ENCODE measurements at places on chromosomes 1 and 21.

GRCh38 chr1:24643363-24644099, 429 bp downstream of the SRRM1 start:
- no peak for DNase-seq

DNA sequence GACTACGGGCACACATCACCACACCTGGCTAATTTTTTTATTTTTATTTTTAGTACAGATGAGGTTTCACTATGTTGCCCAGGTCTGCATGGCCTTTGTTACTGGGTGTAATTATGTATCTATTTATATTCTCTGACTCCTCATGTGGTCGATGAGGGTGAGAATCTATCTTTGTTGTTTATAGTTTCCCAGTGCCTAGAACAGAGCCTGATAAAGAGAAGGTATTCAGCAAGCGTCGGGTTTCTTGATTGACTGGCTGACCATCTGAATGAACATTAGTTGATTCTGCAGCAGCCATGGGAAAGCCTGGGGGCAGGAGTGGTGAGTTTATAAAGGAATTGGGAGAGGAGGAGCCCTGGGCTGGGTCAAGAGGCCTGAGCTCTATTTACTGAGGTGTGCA, 28.5 kb downstream of the SERINC2 start:
- no peak for DNase-seq

DNA sequence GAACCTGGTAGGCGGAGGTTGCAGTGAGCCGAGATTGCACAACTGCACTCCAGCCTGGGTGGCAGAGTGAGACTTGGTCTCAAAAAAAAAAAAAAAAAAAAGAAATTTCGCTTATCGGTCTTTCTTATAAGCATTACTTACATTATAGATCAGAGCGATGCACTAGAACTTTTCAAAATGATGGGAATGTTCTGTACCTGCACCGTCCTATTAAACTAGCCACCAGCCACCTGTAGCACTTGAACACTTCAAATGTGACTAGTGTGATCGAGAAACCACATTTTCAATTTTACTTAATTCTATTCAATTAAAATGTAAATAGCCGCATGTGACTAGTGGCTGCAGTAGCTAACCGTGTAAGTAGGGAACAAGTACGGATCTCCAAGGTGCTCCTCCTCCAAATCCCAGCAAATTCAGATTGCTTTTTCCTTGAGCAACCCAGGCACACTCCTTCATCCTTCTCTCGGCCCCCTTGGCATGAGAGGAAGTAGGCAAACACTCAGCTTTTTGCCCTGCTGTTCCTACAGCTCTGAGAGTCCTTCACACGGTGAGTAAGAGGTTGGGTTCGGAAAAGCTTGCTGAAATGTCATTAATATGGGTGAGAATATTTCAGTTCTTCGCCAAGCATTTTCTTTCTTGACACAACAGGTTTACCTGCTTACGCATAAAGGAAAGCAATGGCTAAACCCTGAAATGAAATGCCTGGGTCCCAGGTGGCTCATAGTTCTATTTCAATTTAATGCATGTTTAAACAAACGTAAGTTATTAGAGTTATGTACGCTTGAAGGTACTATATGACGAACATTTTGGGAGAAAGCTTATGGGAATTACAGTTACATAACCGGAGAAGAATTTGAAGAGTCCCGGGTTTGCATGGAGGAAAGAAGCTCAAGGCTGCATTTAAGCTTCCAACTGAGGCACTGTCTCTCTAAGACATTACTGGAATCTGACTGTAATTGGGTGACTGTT, 69.5 kb upstream of the HUNK start:
- DNase-seq, result no peak

GRCh38 chr1:229862017-229862774, 204.8 kb upstream of the GALNT2 start:
- DNase-seq, result no peak

DNA sequence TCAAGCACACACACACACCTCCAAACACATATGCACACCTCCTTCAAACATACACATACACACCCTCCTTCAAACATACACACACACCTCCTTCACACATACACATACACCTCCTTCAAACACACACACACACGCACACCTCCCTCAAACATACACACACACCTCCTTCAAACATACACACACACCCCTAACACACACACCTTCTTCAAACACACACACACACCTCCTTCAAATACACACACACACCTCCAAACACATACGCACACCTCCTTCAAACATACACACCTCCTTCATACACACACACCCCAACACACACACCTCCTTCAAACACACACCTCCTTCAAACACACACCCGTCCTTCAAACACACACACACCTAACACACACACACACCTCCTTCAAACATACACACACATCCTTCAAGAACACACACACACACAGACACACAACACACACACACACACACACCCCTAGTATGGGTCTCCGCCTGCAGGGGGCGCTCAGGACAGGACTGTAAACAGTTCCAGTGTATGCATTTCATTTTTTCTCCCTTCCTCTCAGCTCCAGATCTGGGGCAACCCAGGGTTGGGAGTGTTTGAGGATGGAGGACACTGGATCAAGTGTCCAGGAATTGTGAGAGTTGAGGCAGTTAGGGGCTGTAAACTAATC, 12.1 kb downstream of the LGR6 start:
- DNase-seq, result no peak

GRCh38 chr1:192805832-192806323, 3.0 kb upstream of the RGS2 start:
- DNase-seq, result no peak

GRCh38 chr1:19650416-19651140, 6.5 kb downstream of the NBL1 start:
- DNase-seq, result no peak

- no peak for DNase-seq
Observed at GRCh38 chr1:41347276-41347675, 14.0 kb upstream of the FOXO6 start.

GRCh38 chr1:115172270-115172669, 83.0 kb upstream of the TSPAN2 start:
- DNase-seq, result no peak

GRCh38 chr1:6497215-6497866, 5.9 kb upstream of the PLEKHG5 start:
- peak; percentile 63 for DNase-seq

DNA sequence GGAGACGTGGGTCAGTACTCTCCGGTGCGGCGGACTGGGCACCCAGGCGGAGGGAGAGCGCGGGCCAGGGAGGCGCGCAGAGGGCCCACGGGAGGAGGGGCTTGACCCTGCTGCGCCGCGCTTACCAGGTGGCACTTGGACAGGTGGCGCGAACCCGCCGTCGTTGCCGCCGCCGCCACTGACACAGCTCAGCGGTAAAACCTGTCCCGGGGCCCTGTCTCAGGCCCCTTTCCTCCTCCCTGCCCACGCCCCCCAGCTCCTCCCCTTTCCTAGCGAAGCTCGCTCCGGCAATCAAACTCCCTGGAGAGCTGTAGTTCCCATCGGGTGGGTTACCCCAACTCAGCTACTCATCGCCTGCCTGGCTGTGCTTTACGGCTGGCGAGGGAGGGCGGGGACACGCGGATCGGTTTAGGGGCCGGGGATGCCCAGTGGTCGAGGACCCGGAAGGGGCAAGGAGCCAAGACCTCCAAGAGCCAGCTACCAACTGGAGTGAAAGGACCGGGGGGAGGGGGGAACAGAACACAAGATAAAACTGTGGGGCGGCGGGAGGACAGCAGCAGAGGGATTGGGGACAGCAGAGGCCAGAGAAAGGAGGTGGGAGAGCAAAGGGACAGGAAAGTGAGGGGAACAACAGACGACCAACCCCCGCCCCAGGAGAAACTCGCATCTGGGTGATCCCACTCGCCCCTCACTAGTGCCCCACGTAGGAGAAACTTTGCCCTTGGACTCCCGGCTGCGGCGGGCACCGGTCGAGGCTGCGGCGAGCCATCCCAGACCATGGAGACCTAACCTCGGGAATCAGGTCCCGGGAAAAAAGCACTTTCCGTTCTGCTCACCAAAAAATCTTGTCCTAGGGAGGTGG, 2.9 kb downstream of the GFI1 start:
- peak; percentile 20 for DNase-seq

DNA sequence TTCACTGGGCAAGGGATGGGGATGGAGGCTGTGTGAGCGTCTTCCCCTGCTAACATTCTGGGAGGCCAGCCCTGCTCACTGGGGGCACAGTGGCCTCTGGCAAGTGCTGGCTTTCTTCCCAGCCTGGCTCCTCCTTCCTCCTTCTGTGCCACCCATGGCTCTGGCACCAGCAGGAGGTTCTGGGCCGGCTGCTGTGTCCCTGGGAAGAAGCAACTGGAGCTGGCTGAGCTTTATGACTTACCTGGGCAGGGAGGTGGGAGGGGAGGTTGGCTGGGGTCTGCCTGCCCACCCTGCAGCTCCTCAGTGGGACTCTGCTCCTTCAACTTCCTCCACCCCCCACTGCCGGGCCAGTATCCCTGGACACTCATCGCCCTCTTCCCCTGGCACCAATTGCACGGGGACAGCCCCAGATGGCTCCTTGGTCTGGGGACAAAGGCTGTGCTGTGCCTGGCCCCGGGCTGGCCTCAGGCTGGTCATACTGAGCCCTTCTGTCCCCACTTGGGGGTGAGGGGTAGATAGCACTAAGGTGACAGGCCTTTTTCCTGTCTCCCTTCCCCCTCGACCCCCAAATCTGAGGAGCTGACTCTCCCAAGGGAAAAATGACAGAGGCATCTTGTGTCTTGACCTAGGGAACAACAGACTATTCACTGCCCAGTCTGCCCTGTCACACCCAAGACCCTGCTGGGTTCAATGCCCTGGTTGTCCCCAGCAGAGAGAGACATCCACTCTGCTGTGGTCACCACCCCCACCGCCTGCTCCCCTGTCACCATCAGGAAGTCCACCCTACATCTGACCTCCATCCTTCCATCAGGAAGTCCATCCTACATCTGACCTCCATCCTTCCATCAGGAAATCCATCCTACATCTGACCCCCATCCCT, 14.4 kb downstream of the CDK18 start:
- DNase-seq, result no peak

GRCh38 chr1:115670476-115671175, 28.9 kb downstream of the VANGL1 start:
- DNase-seq, result no peak

DNA sequence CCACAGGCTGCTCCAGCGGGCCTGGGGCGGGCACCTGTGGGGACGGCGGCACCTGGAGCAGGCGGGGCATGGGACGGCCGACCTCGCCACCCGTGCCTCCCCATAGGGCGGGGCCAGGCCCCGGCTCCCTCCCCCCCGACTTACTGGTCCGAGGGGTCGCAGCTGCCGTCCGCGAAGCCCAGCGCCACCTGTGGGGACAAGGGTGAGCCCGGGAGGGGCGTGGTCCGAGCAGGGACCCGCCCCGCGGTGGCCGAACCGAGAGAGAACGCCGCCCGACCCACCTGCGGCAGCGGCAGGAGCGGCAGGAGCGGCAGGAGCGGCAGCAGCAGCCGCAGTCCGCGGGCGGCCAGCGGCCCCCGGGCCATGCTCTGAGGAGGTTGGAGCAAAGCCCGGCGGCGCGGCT, at the start of gene TMEM52:
Gene TMEM52, minus strand, starts transcription at position 379 of the 403 bp plus-strand sequence. Its CDS starts 14 bp downstream, at position 365.
- no peak for DNase-seq

GRCh38 chr1:67564193-67564592, 120.8 kb upstream of the GADD45A start:
- DNase-seq, result no peak

DNA sequence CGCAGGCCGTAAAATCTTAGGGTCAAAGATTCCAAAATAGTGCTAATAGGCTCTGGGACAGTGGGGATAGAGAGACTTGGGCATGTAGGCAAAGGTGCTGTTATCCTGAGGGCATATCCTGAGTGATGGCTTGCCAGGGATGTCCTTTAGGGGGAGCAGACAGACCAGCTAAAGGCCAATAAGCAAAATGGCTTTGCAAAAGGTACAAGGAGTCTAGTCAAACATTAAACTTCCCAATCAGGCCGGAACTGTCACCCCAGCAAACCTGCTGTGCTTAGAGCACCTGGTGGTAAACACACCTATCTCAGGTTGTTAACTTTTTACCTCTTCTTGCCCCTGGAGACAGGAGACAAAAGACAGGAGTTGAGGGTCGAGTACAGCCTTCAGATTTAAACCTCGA, 49.1 kb downstream of the TRABD2B start:
- DNase-seq, result no peak

DNA sequence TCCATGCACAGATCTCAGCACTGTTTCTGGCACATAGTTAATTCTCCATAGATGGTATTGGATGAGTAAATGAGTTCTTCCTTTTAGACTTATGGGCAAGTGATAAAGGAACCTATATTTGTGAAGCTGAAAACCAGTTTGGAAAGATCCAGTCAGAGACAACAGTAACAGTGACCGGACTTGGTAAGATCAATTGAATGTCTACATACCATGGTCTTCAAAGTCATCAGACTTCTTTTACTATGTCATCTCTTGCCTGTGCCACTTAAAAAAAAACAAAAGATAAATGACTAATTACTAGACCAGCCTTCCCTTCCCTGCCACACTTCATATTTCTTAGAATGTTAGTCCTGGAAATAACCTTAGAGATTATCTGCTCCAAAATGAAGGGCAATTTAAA, 246.7 kb downstream of the HMCN1 start:
- no peak for DNase-seq

DNA sequence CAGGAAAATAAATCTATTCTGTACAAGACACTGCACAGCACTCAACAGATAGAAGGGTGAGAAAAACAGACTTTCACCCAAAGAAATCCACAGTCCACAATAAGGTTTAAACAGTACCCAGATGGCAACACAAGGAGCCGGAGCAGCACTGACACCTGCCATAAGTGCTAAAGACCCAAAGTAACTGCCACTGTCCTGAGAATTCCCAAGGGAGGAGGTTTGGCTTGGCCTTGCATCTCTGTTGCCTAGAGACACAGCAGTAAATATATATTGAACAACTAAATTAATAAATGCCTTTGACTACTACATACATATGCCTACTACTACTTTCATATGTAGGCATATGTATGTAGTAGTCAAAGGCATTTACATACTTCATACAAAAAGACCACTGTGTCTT, 68.0 kb downstream of the VAV3 start:
- DNase-seq, result no peak

DNA sequence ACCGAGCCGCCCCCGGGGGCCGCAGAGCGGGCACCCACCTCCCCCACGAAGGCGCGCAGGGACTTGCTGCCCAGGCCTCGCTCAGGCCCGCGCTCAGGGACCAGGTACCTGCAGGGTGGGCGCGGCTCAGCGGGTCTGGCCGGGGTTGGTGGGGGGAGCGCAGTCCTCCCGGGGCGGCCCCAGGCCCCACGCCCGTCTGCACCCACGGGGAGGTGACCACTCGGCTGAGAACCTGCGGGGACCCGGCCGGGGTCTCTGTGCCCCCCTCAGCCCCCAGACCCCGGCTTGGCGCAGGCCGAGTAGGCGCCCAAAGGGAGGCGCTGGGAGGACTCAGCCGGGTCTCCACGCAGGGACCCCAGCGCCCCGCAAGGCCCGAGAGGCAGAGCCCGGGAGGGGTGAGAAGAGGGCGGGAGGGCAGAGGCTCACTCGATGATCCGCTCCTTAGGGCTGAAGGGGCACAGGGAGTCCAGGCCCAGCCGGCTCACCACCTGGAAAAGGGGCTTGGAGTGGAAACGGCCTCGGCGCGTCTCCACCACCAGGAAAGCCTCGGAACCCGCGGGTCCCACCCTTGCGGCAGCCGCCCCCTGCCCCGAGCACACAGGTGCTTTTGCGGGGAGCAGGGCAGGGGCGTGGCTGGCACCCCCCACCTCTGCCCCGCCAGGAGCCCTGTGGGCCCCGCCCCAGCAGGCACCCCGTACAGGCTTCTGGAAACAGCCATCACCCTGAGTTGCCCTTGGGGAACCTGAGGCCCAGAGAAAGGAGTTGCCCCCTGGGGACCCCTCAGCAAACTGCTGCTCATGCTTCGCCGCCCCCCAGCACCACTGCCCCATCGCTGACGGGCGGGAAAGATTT, 9.3 kb downstream of the FTCD start:
- no peak for DNase-seq

Data from CD4-positive, alpha-beta T cell (primary cell).